ENCODE measurements at places on chromosomes 2 and 18.
A peak's percentile ranks its signal among the peaks of the same experiment; 100 is the strongest.

DNA sequence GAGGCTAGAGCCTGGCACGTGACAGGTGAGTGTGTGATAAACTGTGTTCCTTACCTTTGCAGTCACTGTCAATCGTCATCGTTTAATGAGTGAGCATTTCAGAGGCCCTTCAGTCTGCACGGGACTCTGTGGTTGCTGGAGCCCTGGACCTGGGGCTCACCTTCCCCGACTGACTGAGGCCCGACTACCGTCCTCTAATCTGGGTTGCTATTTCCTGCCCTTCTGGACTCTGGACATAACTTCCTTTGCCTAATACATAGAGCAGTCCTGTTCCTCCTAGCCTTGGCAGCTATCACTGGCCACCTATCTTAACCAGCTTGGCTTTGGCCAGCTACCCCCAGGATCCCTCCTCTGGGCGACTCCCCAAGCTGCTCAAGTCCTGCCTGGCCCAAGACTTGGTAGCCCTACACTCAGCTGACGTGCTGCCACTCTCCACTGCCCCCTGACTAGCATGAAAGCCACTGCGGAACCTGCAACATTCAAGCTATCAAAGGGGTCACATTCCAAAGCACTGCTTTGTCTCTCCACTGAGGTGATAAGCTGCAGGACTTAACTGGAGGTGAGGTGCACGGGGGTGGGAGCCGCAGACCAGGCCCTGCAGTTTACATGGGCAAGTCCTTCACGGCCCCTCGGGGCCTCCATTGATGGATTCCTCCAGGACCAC lies 11.1 kb upstream of the RAB17 start:
- no peak for DNase-seq

DNA sequence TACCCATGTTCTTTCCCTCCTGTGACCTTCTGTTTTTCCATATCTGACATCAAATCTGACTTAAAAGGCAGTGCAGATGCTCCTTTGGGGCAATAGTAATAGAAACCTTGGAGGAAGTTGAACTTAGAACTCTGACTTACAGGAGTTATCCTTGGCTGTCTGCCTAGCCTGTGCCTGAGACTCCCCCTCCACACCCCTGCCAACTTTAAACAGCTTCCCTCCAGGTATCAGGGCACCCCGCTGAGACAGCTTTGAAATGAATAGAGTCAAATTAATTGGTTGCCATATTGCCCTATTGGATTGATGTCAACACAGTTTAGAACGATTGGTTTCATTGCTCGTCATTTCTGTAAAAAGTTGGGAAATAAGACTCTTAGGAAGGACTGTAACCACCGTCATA lies 322.0 kb downstream of the PRKCE start:
- no peak for DNase-seq

- no peak for DNase-seq
Observed at GRCh38 chr2:100935372-100935752, 66.7 kb upstream of the RPL31 start.

DNA sequence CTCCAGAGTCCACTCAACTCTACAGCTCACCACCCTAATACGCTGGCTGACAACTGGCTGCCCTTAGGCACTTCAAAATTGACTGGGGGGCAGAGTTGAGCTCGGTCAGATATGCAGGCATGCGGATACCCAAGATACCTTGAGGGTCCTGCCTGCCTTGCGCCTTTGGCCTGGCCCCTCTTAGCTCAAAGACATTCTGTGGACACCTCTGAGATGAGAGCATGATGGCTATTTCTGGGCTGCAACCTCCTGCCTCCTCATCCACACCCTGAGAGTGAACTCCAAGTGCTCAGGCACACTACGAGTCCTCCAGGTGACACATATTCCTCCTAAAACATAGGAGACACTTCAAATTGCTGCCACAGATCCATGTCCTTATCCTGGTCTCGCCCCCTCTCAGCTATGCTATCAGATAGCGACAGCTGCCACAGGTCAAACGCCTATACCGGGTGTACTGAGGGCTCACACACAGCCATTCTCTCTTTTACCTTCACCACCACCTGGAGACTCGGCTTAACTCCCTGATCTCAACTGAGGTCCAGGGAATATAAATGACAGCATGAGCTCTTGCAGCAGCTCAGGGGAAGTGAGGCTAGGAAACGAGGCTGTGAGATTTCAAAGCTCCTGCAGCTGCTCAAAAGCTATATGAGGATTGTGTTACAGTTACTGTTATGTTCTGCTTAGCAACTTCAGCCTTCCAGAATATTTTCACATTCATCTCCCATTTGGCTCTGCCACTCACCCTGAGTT lies 60.5 kb upstream of the TEX51 start:
- DNase-seq: no peak

GRCh38 chr2:23721454-23721826 lies 205.5 kb downstream of the ATAD2B start:
- no peak for DNase-seq

- no peak for DNase-seq
Observed at GRCh38 chr2:237207646-237208045, 122.0 kb downstream of the COPS8 start.

- DNase-seq: peak; percentile 27
Observed at GRCh38 chr2:150811259-150811855, 323.9 kb upstream of the RND3 start.

DNA sequence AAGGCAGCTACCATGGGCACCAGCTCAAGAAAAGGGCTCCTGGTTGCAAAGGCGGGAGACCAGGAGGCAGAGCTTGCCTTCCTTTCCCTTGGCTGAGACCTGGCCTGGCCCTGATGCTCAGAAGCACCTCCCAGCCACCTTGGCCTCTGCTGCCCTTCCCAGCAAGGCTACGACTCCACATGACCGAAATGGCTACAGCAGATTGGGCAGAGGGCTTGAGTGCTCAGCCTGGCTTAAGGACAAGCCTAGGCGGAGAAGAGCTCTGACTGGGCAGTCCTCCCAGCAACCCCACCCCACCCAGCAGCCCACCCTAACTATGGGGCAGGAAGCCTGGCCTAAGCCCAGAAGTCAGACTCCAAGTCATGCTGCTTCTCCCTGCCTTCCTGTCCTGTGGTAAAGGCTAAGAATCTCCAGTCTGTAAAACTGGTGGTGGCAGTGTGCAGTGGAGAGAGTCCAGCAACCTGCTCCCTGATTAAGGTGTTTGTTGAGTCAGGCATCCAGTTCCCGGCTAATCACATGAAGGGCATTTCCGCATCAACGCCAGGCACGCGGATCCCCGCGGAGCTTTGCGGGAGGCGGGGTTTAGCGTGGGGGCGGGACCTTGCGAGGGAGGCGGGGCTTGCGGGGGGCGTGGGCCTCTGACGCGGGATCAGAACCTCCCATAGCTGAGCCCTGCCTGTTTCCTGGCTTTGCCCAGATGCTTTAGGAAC lies 256.0 kb downstream of the BCL11A start:
- DNase-seq: peak; percentile 37
